NCI-H2107 (cell line): ENCODE measurements at places on chromosomes 12 and 14.

- peak; percentile 28 for DNase-seq
Observed at GRCh38 chr12:67067453-67068203, 201.5 kb upstream of the CAND1 start.

DNA sequence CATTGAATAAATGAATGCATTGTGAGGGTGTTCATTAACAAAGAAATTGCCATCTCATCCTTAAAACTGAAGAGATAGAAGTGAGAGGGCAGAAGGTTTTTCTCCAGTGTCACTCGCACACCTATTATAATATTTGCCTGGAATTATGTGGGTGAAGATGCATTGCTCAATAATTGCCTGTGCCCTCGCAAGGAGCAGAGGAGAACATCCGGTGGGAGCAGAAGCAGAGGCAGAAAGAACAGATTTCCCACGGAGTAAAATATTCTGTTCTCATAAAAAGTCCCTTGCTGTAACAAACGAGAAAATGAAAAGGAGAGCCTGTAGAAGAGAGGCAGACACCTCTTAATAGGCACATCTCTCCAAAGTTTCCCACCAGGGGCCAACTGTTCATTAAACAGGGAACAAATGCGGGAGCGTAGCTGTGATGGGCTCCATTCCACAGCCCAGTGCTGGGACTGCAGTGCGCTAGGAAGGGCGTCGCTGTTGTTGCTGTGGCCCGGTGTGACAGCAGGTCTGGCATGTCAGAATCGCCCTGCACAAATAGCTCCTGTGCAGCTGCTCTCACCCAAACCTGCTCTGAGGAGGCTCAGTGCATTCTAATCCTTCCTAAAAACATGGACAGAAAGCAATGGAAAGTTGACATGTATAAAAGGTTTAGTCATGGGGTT lies 359.8 kb downstream of the APAF1 start:
- DNase-seq, result no peak

DNA sequence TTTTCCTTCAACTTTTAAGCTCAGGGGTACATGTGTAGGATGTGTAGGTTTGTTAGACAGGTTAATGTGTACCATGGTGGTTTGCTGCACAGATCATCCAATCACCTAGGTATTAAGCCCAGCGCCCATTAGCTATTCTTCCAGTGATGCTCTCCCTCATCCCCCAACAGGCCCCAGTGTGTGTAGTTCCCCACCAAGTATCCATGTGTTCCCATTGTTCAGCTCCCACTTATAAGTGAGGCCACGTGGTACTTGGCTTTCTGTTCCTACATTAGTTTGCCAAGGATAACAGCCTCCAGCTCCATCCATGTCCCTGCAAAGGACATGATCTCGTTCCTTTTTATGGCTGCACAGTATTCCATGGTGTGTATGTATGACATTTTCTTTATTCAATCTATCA lies 48.6 kb upstream of the YARS2 start:
- DNase-seq, result no peak

- no peak for DNase-seq
Observed at GRCh38 chr12:81835783-81836182, 76.6 kb upstream of the PPFIA2 start.

GRCh38 chr14:38481952-38482678 lies 226.2 kb upstream of the CLEC14A start:
- DNase-seq, result no peak

- DNase-seq, result no peak
Observed at GRCh38 chr14:55964091-55964490, 154.1 kb upstream of the PELI2 start.

DNA sequence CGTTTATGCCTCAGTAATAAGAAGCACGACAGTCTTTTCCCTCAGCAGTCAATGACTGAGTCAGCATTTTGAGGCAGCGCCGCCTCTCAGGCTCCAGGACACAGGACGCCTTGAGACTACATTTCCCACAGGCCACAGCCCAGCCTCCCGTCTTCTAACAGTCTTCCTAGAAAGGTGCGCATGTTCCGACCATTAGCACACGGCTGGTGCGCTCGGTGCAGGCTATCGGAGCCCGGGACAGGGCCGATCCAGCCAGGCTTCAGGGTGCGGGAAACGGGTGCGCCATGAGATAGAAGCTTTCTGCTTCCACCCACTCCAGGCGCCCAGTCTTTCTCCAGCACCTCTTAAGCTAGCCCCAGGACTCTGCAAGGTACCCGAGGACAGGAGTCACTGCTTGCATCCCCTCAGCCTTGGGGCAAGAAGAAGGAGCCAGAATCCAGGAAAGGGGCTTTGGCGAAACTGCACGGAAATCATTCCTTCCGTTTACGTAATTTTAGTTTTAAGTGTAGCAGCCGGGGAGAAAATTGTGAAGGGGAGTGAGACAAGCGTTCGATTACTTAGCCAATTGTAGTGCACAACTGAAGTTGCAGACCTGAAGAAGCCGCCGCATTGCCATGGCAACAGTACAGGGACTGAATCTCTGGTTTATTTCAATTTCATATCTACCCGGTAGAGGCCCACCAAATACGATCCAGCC lies 54.0 kb downstream of the ZNF641 start:
- peak; percentile 9 for DNase-seq

GRCh38 chr12:3571323-3571722 lies 80.3 kb downstream of the PRMT8 start:
- no peak for DNase-seq

- DNase-seq, result no peak
Observed at GRCh38 chr12:28050606-28051005, 78.1 kb upstream of the PTHLH start.
